ENCODE measurements at places on chromosomes 12 and 14.

DNA sequence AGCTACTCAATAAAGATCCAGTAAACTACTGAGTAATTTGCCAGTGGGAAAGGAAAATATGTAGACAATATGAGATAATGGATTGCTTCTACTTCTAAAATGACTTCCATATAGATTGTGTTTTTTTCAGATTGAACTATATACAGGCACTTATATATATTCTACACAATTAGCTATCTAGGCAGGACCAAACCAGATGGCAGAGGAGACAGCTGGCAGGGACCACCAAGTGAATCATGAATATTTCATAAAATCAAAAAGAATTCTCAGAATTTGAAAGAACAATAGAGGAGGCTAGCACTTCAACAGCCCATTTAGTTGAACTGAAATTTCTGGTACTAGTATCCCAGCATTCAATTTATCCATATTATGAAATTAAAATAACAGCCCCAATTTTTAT lies 338.0 kb upstream of the RPL10L start:
- ATAC-seq, result no peak

DNA sequence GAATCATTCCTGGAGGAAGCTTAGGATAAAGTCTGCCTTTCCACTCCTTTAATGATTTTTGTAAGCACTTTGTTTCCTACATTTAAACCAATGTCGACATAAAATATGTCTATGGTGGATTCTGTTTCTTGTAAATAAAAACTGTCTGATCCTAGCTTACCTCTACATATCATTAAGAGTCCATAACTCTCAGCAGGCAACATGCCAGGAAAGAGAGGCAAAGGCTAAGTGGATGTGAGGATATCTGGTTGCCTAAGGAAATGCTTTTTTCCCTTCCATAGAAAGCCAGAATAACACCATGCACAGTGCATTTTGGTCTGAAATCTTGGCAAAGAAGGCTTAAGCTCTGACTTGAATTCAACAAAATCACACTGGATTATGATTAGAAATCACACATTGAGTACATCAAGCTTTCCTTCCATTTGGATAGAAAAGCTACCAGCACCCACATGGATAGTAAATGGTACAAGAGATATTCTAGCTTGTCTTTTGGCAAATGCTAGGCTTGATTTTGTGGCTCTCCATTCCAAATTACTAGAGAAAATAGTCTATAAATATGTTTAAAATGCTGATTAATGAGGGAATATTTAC lies 57.0 kb upstream of the CNTN1 start:
- no peak for ATAC-seq

DNA sequence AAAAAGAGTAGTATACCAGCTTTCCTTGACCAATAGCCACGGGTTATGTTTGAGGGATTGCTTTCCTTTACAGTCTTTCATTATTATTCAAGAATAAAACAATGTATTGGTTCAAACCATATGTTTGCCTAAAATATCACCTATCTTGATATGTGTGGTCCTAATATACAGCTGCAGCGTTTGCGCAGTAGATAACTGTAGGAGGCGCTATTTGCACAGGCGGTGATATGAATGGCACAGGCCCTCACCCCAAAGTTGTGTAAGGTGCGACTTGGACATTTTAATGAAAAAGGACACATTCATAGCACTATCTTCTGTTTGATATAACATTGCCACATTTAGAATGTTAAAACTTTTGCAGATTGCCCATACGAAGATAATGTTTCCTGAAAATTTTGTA lies 298.4 kb downstream of the TRHDE start:
- ATAC-seq, result no peak

DNA sequence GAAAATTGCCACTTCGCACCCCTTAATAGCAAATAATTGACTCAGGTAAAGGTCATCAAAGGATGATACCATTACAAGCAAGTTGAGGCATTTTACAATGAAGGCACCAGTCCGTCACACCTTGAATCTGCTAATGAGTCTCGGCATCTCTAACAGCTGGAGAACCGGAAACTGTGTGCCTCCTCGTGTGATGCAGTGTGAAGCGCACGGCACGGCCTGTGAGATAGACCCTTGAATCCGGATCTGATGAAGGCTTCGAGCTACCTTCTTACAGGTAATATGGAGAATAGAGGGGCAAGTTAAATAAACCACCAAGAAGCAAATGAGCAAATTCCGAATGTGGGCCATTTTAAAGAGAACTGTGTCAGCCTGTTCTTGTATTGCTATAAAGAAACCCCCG lies 19.8 kb upstream of the TUBA1A start:
- ATAC-seq, result no peak

All from activated CD4-positive, CD25-positive, alpha-beta regulatory T cell treated with anti-CD3 and anti-CD28 coated beads, Interleukin-2, amount 50 U/mL, for 24 hours (primary cell).